Inflammatory macrophage (primary cell): ENCODE measurements at places on chromosomes 12 and 14.

GRCh38 chr12:109952160-109952858, 43.9 kb downstream of the GIT2 start:
- peak; percentile 60 for DNase-seq

GRCh38 chr14:72812292-72812851, 81.5 kb downstream of the DPF3 start:
- no peak for DNase-seq

DNA sequence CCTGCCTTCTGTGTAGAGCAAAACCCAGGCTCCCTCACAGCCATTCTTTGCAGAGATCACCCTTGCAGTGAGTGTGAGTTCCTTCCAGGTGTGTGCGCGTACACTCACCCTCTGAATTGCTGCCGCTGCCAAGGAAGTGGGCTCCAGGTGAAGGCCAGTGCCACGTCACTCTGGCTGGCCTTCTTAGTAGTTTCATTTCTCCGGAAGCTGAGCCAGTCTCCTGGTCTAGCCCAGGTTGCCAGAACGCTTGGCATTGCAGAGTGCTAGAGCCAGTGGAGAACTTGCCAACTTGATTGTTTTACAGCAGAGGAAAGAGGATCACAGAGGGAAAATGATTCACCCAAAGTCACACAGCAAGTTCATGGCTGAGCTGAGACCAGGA, 11.0 kb downstream of the CBLN3 start:
- DNase-seq = no peak

- DNase-seq = no peak
Measured at GRCh38 chr12:112530941-112531340, 112.2 kb downstream of the PTPN11 start.

DNA sequence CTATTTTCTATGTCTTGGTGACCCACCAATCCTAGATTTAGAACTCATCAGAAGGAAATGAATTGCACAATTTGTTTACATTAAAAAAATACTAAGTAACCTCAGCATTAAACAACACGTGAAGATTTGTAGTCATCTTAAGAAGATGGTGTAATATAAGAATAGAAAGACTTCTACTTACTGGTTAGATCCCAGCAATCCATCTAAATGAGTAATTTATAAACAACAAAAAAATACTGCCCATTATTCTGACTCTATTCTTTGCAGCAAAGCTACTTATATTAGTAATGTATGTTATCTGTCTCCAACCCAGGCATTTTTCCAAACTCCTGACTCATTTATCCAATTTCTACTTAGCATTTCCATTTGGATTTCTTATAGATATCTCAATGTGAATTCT, 67.8 kb downstream of the CD163L1 start:
- no peak for DNase-seq

DNA sequence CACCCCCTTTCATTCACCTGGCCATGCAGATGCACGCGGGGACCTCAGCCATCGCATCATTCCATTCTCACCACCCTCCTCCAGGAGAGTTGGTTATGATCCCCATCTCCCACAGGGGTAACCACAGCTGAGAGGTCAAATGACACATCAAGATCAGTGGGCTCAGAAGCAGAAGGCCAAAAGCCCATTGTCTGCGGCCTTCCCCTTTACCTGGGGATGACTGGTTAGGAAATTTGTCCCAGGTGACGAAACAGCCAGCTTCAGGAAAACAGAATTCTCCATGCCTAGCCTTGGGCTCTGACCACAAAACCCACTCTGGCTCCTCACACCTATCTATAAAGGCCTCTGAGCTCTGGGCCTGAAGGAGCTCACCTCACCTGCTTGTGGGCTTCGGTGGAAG, 36.1 kb downstream of the ZFP36L1 start:
- no peak for DNase-seq

- no peak for DNase-seq
Measured at GRCh38 chr12:132715874-132716273, 5.2 kb downstream of the PGAM5 start.

GRCh38 chr12:97650242-97650641, 187.6 kb downstream of the RMST start:
- no peak for DNase-seq

DNA sequence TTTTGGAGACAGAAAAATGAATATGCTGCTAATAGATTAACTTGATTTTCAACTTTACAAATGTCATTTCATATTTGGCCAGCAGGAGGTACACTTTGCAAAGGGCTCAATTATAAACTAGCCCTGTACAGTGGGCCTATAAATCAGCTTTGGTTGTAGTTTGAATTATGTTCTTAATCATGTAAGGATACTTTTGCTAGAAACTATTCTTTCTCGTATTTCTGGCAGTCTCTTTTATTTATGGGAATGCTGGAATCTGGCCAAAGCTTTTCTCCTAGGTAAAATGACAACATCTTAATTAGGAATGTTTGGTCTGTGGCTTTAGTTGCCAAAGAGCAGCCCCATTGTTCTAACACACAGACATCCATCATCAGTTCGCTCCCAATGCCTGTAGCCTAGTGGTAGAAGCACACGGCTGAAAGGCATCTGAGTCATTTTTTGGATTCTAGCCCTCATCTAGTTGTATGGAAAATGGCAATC, 1322.3 kb upstream of the SEL1L start:
- no peak for DNase-seq

DNA sequence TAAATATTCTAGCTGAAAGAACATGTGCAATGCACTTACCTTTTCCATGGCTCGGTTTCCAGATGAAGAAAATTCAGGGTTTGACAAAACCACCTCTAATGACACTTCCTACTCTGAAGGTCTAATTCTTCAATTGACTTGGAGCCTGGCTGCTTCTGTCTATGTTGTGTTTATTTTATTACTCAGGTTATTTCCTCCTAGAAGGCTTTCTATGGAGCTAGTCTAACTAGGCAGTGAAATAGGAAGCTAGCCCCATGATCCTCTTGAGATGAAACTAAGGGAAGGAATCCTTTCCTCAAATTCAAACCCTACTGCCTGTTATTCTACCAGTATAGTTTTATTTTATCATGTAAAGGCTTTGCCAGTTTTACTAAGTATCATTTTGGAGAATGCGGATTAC, 20.9 kb upstream of the IFNG-AS1 start:
- no peak for DNase-seq

DNA sequence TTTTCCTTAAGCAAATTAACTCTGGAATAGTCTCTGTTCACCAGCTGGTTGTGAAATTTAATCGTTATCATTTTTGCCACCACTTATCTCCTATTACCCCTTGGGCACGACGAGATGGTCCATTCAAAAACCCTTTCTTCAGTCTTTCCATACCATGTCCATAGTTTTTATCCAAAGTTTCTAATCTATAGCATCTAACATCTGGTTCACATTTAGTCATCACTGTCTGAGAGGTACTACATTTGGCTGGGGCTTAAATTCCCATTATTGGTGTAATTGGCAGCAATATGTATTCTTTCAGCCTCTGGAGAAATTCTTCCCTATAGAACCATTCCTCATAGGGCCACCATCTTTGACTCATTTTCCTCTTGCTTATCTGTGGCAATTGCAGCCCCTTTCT, 163.5 kb downstream of the CCER1 start:
- no peak for DNase-seq

DNA sequence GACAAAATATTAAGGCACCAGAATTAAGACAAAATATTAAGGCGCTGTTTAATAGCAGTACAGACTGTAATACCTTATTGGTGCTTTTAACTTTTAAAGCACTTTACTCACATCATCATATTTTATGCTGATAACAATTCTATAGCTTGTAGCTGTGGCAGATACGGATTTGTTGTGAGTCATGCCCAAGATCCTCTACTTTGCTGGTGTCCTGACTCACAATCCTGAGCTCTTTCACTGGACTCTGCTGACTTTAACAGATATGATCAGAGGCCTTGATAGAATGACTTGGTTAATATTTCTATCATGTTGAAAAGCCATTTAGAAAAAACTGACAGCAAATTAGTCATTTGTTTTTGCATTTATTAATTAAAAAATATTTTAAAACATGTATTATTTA, 99.0 kb upstream of the PKP2 start:
- no peak for DNase-seq

GRCh38 chr14:80356413-80356812, 145.1 kb upstream of the DIO2 start:
- no peak for DNase-seq

DNA sequence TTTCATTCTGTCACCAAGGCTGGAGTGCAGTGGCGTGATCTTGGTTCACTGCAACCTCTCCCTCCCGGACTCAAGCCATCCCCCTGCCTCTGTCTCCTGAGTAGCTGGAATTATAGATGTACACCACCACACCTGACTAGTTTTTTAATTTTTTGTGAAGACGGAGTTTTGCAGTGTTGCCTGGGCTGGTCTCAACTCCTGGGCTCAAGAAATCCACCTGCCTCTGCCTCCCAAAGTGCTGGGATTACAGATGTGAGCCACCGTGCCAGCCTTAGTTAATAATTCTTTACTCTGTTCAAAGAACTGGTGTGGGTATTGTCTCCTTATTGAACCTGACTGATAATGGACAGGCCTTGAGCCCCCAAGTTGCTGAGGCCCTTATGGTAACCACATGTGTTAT, 10.4 kb upstream of the KRT7 start:
- no peak for DNase-seq

DNA sequence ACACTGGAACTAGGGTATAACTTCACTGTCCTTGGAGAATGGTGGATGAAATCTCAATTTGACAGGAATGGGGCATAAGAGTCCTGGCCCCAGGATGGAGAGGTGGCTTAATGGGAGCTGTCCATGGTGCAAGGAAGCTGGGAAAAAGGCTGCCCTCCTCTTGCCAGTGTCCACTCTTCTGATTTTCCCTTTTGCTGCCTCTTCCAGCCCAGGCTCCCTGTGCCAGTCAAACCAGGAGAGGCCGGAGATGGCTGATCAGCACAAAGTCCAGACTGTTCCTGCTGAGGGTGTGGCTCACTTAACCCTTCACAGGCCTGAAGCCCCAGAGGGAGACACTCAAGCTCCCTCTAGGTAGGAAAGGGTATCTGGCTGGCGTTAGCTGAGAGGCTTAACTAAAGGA, at the start of gene MYO1A:
Gene MYO1A (minus strand): TSS at position 240 of the 400 bp plus-strand sequence. CDS start 1,806 bp downstream, outside the sequence.
- DNase-seq = no peak
